ENCODE measurements at places on chromosomes 2 and 18. TPM values are rescaled to one million over a fixed set of nuclear protein-coding genes. Genes with fewer than 3 reads are reported as not detected.

The EMILIN1 gene
- total RNA-seq = 43.0 TPM

The STAMBP gene
- total RNA-seq = 49.5 TPM

The NCOA1 gene
- 24.8 TPM for total RNA-seq

The PJVK gene
- total RNA-seq = 0.96 TPM

DNA sequence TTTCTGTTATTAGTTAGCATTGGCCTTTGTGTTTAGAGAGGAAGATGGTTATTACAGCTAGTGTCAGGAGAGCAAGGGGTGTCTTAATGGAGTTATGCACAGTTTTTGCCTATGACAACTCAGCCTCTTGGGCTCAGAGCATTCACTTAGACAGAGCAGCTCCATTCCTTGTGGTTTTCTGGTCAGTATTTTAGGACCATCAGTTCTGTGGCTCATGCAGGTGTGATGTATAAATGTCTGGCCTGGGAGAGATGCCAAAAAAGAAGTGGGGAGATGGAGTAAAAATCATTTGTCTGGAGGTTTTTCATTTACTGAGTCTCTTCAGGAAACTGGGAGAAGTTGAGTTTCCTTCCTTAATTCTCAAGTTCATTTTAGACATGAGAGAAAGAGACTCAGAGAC, 79.7 kb downstream of the PRKCE start:
- DNase-seq = no peak

DNA sequence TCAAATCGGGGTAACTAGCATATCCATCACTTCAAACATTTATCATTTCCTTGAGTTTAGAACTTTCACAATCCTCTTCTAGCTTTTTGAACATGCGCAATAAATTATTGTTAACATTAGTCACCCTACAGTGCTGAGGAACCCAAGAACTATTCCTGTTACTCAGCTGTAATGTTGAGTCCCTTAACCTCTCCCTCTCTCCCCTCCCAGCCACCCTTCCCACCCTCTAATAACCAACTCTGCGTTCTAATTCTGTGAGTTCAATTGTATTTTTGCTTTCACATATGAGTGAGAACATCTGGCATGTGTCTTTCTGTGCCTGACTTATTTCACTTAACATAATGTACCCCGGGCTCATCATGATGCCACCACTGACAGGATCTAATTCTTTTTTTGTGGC, 78.6 kb upstream of the RANBP2 start:
- no peak for DNase-seq

DNA sequence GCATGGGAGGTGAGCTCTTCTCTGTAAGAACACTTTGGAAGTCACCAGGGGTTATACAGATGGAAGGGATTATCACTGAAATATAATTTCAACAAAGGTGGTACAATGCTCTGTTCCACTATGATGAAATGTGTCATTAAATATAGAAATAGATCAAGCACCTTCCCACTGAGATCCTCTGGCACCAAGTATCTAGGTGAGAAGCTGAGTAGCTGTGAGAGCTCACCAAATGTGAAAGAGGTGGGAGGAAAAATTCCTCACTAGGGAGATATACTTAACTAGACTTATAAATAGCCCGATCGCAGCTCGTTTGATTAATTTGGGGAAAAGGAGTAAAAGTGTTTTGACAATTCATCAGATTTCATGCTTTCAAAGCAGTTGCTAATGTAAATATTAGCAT, 247.6 kb downstream of the SMAD2 start:
- DNase-seq = no peak

GRCh38 chr18:46623541-46623940, 33.5 kb downstream of the LOXHD1 start:
- no peak for DNase-seq

GRCh38 chr2:152167065-152167464, 8.5 kb downstream of the STAM2 start:
- no peak for DNase-seq

DNA sequence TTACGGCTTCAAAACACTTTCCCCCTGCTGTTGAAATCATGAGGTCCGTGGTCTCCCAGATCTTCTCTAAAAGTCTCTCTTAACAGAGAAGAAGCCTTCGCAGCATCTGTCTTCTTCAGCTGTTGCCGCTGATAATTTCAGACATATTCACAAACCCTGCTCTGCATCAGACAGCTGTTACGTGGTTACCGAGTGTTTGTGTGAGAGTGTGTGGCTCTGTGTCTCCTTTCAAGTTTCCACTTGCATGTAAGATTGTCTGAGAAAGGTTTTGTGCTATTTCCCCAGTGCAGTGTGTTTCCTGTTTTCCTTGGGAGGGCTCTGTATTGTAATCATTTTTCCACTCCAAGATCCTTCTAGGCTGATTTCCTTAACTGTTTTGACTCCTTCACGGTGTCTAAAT, 32.8 kb downstream of the MAIP1 start:
- DNase-seq = no peak

DNA sequence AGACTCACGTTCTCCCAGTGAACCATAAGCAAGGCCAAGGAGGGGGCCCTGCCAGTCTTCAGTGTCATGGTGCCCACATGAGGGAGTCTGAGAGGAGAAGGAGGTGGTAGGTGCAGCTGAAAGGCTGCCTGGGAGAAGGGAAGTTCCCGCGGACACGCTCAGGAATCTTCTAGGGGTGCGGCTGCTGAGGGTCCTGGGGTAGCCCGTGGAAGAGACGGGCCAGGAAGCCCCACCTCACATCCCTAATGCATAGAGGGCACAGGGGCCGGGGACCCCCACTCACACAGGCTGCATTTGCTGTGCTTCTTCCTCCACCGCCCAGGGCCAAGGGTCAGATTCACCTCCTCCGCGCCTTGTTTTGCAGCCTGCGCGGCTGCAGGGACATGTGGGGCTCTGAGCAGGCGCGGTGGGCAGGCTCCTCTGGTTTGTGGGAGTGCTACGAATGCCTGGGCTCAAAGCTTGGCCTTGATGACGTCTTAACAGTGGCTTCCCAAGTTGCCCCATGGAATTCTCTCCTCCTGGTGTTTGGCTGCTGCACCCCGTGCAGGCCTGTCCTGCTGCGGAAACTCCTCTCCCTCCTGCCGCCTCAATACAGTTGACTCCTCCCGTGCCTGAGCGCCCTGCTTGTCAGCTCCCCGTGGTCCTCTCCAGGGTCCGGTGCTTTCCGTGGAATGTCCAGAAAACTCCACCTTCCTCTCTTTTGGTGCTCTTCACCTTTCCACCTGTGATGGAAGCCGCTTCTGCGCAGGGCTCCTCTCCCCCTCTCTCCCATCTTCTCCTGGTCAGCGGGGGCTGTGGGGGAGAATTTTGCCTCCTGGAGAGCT, 95.7 kb downstream of the VAPA start:
- no peak for DNase-seq

Measured in colonic mucosa (tissue), 4 donors.